GM23248 (cell line): ENCODE measurements at places on chromosomes 11 and 22.

- H3K27me3 ChIP-seq: no peaks in the 10 kb centered on the region
- H3K36me3 ChIP-seq: no peaks in the 10 kb centered on the region
- no peak overlapping the region for H3K27ac ChIP-seq
- H3K4me1 ChIP-seq: peaks cover 23% of the 10 kb centered on the region; the same call in 1 of the 2 replicates
- H3K4me3 ChIP-seq: no peak overlapping the region
- no peak for DNase-seq
Measured at GRCh38 chr22:28074526-28074925, 155.5 kb upstream of the PITPNB start.

GRCh38 chr11:1694064-1694845, 2.7 kb upstream of the KRTAP5-6 start:
- peaks cover 25% of the 10 kb centered on the region for H3K27me3 ChIP-seq
- no peak overlapping the region for H3K4me3 ChIP-seq
- no peak overlapping the region for H3K27ac ChIP-seq
- peak; percentile 86 for DNase-seq
- no peaks in the 10 kb centered on the region for H3K36me3 ChIP-seq

GRCh38 chr11:120556797-120557196, 45.2 kb downstream of the GRIK4 start:
- H3K27me3 ChIP-seq: no peaks in the 10 kb centered on the region
- H3K36me3 ChIP-seq: no peaks in the 10 kb centered on the region
- no peak overlapping the region for H3K4me3 ChIP-seq
- no peak for DNase-seq
- no peaks in the 10 kb centered on the region for H3K4me1 ChIP-seq

- no peaks in the 10 kb centered on the region for H3K36me3 ChIP-seq
- H3K27me3 ChIP-seq: no peaks in the 10 kb centered on the region
- H3K4me3 ChIP-seq: peak overlapping the region; percentile 90
- peak; percentile 63 for DNase-seq
Measured at GRCh38 chr11:110430267-110431050, 711 bp downstream of the FDX1 start.

DNA sequence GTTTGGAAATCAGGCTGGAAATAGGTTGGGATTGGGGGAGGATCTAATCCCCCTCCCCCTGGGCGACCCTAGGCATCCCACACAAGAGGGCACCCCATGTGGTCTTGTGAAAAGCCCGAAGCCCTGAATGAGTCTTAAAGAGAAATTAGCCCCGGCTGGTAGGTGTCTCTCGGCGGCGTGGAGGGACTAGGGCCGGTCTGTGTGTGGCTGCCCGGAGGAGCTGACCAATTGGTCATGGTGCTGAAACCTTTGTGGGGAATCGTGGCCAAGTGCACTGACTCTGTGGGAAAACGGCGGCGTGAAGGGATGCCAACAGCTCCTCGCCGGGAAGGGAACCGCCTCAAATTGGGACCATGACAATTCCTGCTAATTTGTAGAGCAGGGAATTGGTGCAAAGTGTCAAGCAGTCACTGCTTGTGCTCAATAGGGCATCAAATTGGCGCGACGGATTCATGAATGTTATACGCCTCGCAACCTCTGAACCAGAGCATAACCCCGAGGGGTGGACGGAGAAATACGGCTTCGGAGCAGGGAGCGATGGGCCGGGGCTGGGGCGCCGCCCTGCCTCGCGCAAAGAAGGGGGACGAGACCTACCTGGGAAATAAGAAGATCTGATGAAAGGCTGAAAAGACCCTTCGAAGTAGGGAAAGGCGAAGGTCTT, 1.5 kb downstream of the DBX1 start:
- H3K4me1 ChIP-seq: peaks cover 7% of the 10 kb centered on the region; the same call in 1 of the 2 replicates
- peak; percentile 77 for DNase-seq
- no peak overlapping the region for H3K4me3 ChIP-seq
- H3K27ac ChIP-seq: no peak overlapping the region

DNA sequence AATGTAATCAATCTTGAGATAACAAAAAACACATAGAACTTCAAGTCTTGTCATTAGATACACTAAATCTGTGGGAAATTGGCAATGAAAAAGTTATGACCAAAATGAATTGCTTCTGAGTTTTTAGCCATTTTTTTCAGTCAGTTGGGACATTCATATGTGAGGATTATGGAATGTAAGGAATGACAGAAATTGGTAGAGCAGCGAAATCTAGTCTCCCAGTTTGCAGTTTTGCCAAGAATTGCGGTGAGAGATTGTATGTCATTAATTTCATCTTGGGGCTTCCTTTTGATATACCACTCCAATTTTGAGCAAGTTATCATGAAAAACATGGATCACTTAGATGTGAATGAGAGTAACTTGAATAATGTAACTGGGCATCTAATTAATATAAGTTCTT, 49.9 kb downstream of the SIK2 start:
- H3K36me3 ChIP-seq: 0 out of 2 replicates have a peak, but pooled peaks cover 11% of the 10 kb centered on the region
- H3K27ac ChIP-seq: no peak overlapping the region

- peaks cover 5% of the 10 kb centered on the region; the same call in 1 of the 2 replicates for H3K27me3 ChIP-seq
- no peaks in the 10 kb centered on the region for H3K36me3 ChIP-seq
- no peak for DNase-seq
- no peak overlapping the region for H3K4me3 ChIP-seq
Measured at GRCh38 chr22:22552630-22553029, 6.4 kb downstream of the PRAME start.

DNA sequence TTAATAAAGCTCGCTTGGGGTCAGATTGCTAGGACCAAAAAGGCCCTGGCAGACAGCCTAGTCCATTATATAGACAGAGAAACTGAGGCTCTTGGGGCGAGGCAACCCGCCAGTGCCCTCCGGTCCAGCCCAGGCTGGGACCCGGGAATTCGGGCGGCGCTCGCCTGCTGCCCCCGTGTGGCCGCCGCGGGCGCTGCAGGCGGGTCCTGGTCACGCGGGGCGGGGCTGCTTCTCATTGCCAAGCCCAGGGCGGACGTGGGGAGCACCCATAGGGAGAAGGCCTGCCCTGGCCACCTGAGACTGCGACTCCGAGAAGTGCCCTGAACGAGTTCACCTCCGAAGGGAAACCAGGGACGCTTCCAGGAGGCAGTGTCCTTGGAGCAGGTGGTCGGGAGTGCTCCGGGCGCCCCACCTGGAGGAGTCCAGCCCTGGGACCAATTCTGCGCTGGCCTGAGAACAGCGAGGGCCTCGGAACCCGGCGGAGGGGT, 36.0 kb upstream of the CSNK1E start:
- H3K4me1 ChIP-seq: no peaks in the 10 kb centered on the region
- peak; percentile 75 for DNase-seq
- H3K27me3 ChIP-seq: no peaks in the 10 kb centered on the region
- no peak overlapping the region for H3K4me3 ChIP-seq

DNA sequence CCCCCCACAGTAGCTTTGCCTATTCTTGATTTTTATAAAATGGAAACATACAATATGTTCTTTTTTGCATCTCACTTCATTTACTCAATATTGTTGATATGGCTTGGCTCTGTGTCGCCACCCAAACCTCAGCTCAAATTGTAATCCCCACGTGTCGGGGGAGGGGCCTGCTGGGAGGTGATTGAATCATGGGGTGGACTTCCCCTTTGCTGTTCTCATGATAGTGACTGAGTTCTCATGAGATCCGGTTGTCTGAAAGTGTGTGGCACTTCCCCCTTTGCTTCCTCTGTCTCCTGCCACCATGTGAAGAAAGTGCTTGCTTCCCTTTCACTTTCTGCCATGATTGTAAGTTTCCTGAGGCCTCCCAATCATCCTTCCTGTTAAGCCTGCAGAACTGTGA, 431.3 kb downstream of the MN1 start:
- no peak overlapping the region for H3K27ac ChIP-seq
- H3K4me1 ChIP-seq: no peaks in the 10 kb centered on the region
- H3K4me3 ChIP-seq: no peak overlapping the region
- no peaks in the 10 kb centered on the region for H3K36me3 ChIP-seq
- DNase-seq: no peak

GRCh38 chr11:24324211-24324610, 172.6 kb upstream of the LUZP2 start:
- H3K36me3 ChIP-seq: no peaks in the 10 kb centered on the region
- no peaks in the 10 kb centered on the region for H3K27me3 ChIP-seq
- no peaks in the 10 kb centered on the region for H3K4me1 ChIP-seq
- no peak overlapping the region for H3K27ac ChIP-seq
- peak; percentile 9 for DNase-seq
